NCI-H748 treated with DMSO at 0.1 percent for 48 hours (cell line): ENCODE measurements at places on chromosomes 1 and 21.

DNA sequence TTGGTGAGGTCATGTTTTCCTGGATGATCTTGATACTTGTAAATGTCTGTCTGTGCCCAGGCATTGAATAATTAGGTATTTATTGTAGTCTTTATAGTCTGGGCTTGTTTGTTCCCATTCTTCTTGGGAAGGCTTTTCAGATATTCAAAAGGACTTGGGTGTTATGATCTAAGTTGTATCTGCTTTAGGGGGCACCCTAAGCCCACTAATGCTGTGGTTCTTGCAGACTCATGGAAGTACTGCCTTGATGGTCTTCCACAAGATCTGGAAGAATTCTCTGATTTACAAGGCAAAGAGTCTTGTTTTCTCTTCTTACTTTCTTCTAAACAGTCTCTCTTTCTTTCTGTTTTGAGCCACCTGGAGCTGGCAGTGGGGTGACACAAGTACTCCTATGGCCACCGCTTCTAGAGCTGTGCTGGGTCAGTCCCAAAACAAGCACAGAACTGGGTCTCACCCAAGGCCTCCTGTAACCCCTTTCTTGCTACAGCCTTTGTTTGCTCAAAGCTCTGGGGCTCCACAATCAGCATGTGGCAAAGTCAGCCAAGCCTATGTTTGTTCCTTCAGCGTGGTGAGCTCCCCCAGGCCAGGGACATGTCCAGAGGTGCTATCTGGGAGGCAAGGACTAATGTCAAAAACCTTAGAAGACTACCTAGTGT lies 12.6 kb downstream of the VN1R5 start:
- DNase-seq, result no peak

DNA sequence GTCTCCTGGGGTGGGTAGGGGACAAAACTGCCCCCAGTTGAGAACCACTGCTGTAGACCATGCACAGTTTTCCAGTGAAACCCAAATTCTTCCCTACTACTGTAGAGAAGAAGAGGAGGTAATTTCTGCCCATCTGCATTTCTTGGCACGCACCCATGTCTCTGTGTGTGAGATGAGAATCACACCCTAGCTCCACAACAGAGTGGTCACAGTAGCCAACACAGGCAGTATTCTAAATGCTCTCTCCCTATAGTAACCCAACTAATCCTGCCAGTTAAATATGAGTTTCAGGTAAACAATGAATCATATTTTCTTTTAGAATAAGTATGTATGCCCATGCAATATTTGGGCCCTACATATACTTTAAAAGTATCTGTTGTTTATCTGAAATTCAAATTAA lies 1.2 kb upstream of the CAPN2 start:
- no peak for DNase-seq

DNA sequence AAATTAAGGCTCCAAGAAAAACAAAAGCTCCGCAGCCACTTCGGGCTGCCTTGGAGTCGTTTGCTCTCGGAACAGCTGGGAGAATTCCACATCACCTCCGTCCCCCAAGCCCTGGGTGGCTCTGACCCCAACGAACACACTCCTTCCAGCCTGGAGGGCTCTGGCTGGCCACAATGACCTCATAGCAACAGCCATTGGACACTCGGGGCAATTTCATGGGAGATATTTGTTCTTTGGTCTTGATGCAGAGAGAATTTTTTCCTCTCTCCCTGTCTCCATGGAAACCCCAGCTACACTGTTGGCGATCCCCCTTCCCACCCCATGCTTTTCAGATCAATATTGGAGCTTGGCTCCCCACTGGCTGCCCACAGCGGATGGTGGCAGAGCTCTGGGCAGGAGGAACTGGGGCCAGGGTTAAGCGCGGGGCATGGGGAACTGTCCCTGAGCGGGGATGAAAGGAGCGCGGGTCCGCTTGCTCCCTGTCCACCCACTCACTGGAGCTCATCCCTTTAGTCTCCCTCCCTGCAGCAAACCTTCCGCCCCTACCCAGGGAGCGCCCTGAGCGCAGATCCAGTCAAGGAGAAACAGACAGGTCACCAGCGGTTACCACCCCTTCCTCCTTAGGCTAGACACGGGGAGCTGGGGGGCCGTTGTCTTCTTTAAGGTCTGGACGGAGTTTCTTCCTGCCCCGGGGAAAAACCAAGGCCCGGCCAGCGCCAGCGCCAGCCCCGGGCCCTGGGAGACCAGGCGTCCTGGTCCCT lies 1.2 kb downstream of the WNT4 start:
- no peak for DNase-seq

GRCh38 chr1:220631238-220631815 lies 58.8 kb upstream of the C1orf115 start:
- DNase-seq, result peak; percentile 35

DNA sequence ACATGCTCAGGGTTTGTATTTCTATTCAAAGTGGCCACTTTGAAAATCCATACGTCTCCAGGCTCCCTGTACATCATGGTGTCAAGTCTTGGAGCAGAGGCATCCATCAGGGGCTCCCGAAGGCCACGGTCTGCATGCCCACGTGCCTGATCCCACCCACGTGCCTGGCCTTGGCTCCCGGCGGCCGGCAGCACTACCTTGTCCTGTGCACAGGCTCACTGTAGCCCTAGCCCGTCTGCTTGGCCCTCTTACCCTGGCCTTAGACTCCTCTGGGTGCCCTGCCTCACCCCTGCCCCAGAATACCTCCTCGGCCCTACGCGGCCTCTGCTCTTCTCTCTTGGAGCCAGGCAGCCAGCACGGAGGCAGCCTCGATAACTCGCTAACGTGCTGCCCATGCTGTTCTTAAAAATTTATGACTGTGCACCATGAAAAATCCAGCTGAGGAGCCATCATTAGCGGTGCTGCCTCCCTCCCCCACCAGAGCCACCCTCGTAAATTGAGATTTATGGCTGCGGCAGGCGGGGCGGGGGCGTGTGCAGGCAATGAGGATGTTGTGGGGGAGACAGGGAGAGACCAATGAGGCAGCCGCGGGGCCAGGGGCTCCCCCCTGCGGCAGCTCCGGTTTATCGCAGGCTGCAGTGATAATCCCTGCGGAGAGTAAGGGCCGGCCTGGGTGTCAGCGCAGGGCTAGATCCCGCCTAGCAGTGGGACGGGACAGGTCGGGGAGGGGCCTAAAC lies 24.6 kb downstream of the DMAP1 start:
- DNase-seq, result peak; percentile 16

GRCh38 chr1:39107341-39108290 lies 81.5 kb downstream of the NDUFS5 start:
- DNase-seq, result no peak

GRCh38 chr1:73910466-73910865 lies 287.5 kb downstream of the LRRIQ3 start:
- DNase-seq, result no peak

DNA sequence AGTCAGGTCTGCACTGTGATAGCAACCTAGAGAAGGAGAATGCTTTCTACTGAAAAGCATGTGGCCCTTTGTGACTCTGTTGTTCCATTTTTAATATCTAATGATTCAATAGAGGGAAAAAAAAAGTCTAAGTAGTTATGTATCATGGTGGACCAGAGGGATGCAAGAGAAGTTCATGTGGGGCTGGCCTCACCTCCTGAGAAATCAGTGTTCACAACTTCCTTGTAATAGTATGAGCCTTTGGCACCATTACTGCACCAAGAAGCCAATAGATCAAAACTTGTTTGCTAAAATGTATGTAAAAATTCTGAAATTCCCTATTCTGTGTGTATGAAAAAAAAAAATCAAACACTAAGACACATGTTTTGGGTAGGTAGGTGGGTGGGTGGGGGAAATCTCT lies 5.0 kb downstream of the ZBTB17 start:
- DNase-seq, result no peak

GRCh38 chr1:66434096-66434495 lies 99.9 kb upstream of the SGIP1 start:
- no peak for DNase-seq

- DNase-seq, result no peak
These were observed 67.7 kb downstream of the GDAP2 start for GRCh38 chr1:117861694-117862093.

GRCh38 chr21:36966066-36966820 lies at the start of gene HLCS:
Gene HLCS, minus strand, starts transcription at chr21:36966669. Its CDS starts 31 bp downstream, at chr21:36966638.
- peak; percentile 32 for DNase-seq

DNA sequence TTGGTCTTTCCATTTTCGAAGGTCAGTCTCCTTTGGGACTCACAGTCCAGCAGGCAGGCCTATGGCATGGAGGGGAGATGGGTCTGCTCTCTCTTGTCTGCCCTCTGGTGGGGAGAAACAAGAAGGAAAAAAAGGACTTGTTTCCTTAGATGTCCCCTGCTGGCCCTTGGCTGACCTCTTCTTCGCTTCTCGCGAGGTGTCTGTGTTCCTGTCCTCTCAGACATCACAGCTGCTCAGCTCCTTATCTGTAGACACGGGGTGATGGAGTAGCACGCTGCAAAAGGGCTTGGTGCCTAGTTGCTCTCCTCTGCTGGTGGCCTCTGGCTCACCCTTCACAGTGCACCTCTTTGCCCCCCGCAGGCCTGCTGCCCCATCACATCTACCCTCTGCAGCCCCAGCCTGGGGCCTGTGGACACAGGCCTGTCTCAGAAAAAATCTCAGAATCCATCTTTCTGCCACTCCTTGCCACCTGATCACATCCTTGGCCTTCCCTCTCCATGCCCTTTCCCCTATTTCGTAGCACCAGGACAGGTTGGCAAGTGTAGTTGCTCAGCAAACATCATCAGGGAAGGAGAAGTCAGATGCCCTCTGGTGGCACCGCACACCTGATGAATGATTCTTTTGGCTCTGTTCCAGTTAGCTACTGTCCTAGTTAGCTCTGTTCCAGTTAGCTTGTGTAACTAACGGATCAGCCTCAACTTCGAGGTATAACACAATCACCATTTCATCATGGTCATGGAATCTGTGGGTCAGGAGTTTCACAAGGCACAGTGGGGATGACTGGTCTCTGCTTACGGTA lies 18.7 kb upstream of the AK2 start:
- DNase-seq, result peak; percentile 28

DNA sequence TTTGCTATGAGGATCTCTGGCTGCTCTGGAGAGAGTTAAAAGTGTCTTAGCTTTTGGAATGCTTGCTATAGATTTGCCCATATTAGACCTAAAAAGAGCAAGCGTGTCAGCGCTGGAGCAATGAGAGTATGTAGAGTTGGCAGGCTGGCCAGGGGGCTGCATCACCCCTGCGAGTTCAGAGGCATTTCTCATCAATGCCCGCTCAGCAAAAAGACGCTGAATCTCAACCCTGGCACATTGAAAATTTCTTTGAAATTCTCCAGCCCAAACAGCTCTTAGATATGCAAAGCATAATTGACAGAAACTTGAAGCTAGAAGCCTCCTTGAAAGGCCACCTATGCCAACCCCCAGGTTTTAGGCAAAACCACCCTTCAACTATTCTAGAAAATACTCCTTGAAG lies 135.5 kb upstream of the F3 start:
- DNase-seq, result no peak

DNA sequence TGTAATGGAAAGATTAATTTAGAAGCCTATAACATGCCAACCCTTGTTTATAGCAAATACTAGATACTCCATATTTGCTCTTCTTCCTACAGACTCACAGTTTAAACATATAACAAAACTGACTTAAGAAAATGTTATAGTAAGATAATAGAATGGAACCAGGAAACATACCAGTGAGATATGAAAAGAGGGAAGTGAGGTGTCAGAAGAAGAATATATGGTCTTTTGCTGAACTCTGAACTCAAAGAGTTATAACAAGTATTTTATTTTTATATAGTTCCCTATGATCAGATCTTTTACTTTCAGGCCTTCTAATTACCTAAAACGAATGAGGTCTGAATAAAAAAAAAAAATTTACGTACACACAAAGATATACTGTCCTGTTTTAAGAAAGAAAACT lies 20.9 kb downstream of the TMED5 start:
- no peak for DNase-seq

- no peak for DNase-seq
These were observed 192.2 kb downstream of the FASLG start for GRCh38 chr1:172851077-172851476.

GRCh38 chr1:86703696-86704457 lies 499 bp upstream of the SH3GLB1 start:
- DNase-seq, result peak; percentile 74

DNA sequence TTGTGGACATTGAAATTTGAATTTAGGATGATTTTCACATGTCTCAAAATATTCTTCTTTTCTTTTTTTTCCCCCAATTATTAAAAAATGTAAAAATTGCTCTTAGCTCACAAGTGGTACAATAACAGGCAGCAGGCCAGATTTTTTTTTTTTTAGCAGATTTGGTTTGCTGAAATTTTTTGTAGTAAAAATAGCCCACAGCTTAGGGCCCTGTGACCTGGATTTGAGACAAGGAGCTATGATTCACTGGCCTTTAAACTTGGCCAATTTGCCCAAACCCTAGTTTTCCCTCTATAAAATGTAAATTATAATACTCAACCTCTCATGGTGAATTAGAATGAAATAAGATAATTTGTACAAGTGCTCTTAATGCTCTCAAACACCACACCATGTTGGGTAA lies 253.8 kb downstream of the DYRK1A start:
- DNase-seq, result no peak

GRCh38 chr1:163271535-163271934 lies 50.2 kb upstream of the NUF2 start:
- DNase-seq, result no peak

GRCh38 chr1:243495442-243496186 lies 239.8 kb downstream of the SDCCAG8 start:
- no peak for DNase-seq

DNA sequence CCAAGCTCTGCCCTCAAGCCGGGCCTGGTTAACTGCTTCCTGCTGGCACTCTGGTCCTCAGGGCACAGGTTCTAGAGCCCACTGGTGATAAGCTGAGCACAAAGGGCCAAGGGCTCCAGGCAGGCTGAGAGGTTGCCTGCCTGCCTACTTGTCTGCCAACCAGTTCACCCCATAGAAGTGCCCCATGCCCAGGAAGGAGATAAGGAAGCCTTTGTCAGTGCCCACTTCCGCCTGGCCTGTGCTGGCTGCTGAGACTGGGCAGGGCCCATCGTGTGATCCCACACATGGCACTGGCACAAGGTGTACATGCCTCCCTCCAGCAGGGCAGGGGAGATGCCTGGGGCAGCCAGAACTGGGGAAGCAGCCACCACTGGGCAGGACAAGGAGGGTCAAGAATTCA lies 24.1 kb downstream of the SLC9A1 start:
- no peak for DNase-seq

DNA sequence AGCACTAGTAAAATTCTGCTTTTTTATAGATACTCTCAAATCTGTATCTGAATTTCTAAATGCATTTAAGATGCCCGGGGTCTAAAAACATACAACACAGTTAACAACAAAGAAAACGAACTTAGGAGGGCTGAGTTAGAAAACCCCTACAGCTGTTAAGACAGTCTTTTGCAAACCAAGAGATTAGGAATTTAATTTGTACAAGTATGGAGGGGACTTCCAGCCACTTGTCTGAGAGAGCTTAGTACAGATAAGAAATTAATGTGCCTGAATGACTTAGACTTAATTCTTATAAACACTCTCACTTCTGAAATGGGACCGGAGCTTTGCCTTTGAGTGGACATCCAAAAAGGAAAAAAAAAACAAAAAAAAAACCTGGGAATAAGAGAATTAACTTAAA lies 61.6 kb downstream of the SMYD3 start:
- no peak for DNase-seq

- no peak for DNase-seq
These were observed 42.1 kb downstream of the ARHGEF10L start for GRCh38 chr1:17581389-17582123.
